ENCODE measurements at places on chromosomes 5 and 9.

DNA sequence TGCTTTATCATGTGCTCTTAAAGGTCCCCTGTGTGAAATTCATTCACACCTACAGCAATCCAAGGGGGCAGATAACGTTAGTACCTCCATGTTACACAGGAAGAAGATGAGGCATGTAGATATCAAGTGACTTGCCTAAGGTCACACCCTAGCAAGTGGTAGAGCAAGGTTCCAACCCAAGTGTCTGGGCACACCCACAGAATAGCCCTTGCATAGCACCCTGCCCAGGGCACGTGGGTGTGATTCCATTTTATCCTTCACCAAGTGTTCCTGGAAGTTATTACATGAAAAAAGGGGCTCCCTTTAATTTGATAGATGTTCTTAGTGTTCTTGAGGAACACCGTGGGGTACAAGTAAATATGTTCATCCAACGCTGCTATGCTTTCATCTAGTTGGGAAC, 4.9 kb downstream of the TMEM171 start:
- no peak overlapping the region for H3K27ac ChIP-seq
- no peaks in the 10 kb centered on the region for H3K36me3 ChIP-seq
- peaks cover 37% of the 10 kb centered on the region for H3K27me3 ChIP-seq
- no peak for DNase-seq
- peaks cover 5% of the 10 kb centered on the region for H3K4me1 ChIP-seq
- no peak overlapping the region for H3K4me3 ChIP-seq

GRCh38 chr5:133047404-133047803, 4.4 kb upstream of the HSPA4 start:
- H3K27ac ChIP-seq, result no peak overlapping the region
- no peak overlapping the region for H3K4me3 ChIP-seq
- no peak for DNase-seq
- no peaks in the 10 kb centered on the region for H3K36me3 ChIP-seq
- H3K27me3 ChIP-seq, result no peaks in the 10 kb centered on the region

DNA sequence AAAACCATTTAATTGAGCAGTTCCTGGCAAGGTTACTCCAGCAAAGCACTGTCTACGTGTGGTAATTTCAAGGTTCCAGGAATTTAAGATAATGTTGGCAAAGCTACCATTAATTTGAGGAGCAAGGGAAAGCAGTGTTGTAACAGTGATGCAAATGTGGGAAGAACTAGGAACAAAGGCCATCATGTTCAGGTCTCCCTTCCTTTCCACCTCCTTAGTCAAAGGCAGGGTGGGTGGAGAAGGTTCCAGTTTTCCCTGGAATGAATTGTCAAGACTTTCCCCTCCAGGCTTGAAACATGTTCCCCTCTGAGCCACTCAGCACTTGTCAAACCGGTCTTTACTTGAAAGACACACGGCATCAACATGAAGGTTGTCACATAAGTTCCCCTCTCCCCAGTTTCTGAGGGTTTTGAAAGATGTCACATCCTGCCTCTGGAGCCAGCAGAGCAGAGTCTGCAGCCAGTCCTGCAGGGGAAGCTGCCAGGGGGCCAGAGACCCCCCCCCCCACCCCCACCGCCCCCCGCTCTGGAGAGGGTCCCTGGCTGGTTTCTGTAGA, 226.0 kb downstream of the GAS1 start:
- no peak overlapping the region for H3K27ac ChIP-seq
- no peak overlapping the region for H3K4me3 ChIP-seq
- no peaks in the 10 kb centered on the region for H3K4me1 ChIP-seq
- no peaks in the 10 kb centered on the region for H3K27me3 ChIP-seq
- DNase-seq, result no peak
- H3K36me3 ChIP-seq, result no peaks in the 10 kb centered on the region

DNA sequence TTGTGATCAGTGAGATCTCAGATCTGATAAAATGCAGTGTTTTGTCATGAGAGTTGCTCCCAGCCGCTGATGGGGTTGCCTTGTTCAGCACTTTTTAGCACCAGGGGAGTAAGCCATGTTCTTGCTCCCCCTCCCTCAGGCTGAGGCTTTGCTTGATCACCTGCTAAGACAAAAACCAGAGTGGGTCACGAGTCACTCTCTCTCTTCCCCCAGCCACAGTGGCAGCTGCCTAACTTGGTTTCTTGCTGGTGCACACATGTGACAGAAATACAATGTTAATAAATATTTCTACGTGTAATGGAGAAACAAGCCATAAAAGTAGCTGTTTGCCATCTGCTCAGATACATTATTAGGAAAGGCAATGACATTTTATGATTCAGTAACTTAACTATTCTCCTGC, 212.4 kb upstream of the DMRT1 start:
- no peak overlapping the region for H3K4me3 ChIP-seq
- DNase-seq, result peak; percentile 88
- H3K36me3 ChIP-seq, result no peaks in the 10 kb centered on the region
- peak overlapping the region; percentile 93 for H3K27ac ChIP-seq
- H3K27me3 ChIP-seq, result no peaks in the 10 kb centered on the region
- peaks cover 60% of the 10 kb centered on the region for H3K4me1 ChIP-seq

GRCh38 chr9:106575823-106576222, 287.1 kb upstream of the ZNF462 start:
- no peaks in the 10 kb centered on the region for H3K27me3 ChIP-seq
- no peaks in the 10 kb centered on the region for H3K36me3 ChIP-seq
- H3K27ac ChIP-seq, result no peak overlapping the region
- H3K4me3 ChIP-seq, result no peak overlapping the region
- DNase-seq, result no peak

GRCh38 chr5:134606726-134607125, 25.9 kb downstream of the SAR1B start:
- peaks cover 26% of the 10 kb centered on the region for H3K4me1 ChIP-seq
- H3K36me3 ChIP-seq, result peaks cover 10% of the 10 kb centered on the region
- no peak overlapping the region for H3K27ac ChIP-seq
- H3K4me3 ChIP-seq, result no peak overlapping the region

DNA sequence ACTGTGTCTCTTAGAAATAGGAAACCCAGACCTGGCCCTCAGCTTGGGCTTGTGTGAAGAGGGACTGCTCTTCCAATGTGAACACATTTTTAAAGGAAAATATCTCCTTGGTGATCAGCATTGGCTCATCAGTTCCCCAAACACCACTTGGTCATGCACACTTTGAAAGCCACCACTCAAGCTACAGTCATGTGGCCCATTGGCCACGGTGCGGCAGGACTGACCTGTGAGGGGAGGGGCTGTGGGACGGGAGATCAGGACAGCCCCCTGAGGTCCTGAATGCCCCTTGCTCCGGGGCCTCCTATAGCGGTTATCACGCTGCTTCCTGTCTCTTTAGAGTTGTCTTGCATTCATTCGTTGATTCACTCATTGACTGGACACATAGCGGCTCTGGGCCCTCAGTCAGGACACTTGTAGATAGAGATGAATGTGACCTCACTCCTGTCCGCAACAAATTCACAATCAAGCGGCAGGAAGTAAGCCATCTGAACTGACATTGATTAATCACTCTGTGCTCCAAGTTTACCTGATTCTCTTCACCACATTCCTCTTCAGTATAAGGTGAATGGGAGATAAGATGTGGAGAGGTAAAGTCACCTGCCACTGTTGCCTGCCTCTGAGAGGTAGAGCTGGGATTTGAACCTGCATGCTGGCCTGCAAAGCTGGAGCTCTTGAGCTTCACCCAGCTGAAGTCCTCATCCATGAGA, 73.1 kb downstream of the COL15A1 start:
- DNase-seq, result no peak
- H3K4me1 ChIP-seq, result no peaks in the 10 kb centered on the region
- H3K4me3 ChIP-seq, result no peak overlapping the region
- H3K27me3 ChIP-seq, result no peaks in the 10 kb centered on the region
- H3K36me3 ChIP-seq, result no peaks in the 10 kb centered on the region

GRCh38 chr5:1673042-1673677, 126.5 kb downstream of the MRPL36 start:
- peaks cover 31% of the 10 kb centered on the region for H3K27me3 ChIP-seq
- no peak overlapping the region for H3K27ac ChIP-seq
- H3K4me3 ChIP-seq, result no peak overlapping the region

- H3K4me3 ChIP-seq, result no peak overlapping the region
- H3K27ac ChIP-seq, result no peak overlapping the region
- H3K27me3 ChIP-seq, result no peaks in the 10 kb centered on the region
- peak; percentile 12 for DNase-seq
These were observed 296.8 kb downstream of the PDE4D start for GRCh38 chr5:59596586-59597350.

- no peaks in the 10 kb centered on the region for H3K4me1 ChIP-seq
- H3K4me3 ChIP-seq, result no peak overlapping the region
- H3K36me3 ChIP-seq, result no peaks in the 10 kb centered on the region
- H3K27ac ChIP-seq, result no peak overlapping the region
- no peaks in the 10 kb centered on the region for H3K27me3 ChIP-seq
These were observed 275.3 kb downstream of the GADD45G start for GRCh38 chr9:89880161-89880560.

- no peak overlapping the region for H3K4me3 ChIP-seq
- no peak for DNase-seq
- 0 out of 2 replicates have a peak, but pooled peaks cover 3% of the 10 kb centered on the region for H3K36me3 ChIP-seq
- H3K27me3 ChIP-seq, result no peaks in the 10 kb centered on the region
- H3K4me1 ChIP-seq, result peaks cover 10% of the 10 kb centered on the region
These were observed 1.5 kb upstream of the HMGCS1 start for GRCh38 chr5:43314724-43315123.

GRCh38 chr5:100562821-100563220, 27.6 kb downstream of the FAM174A start:
- H3K4me3 ChIP-seq, result no peak overlapping the region
- no peak overlapping the region for H3K27ac ChIP-seq
- no peaks in the 10 kb centered on the region for H3K36me3 ChIP-seq
- DNase-seq, result no peak

DNA sequence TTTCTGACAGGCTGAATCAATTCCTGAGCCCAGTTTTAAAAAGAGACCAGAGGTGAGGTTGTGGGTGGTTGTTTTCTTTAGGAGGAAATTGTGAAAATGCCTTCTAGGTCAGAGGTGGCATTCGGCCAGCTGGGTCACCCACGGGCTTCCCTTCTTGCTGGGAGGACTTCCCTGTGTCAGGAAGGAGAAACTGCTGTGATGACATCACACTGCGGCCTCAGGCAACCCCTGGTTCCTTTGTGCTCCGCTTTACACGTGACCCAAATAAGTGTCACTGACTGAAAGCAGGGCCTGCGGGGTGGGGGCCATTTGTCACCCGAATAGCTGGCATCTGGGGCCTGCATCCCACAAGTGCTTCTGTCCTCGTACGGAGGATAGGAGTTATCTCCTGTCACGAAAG, 39.7 kb downstream of the FABP6 start:
- H3K4me3 ChIP-seq, result no peak overlapping the region
- no peak for DNase-seq
- H3K27ac ChIP-seq, result no peak overlapping the region
- no peaks in the 10 kb centered on the region for H3K27me3 ChIP-seq

- no peaks in the 10 kb centered on the region for H3K36me3 ChIP-seq
- no peak overlapping the region for H3K27ac ChIP-seq
- no peak for DNase-seq
- H3K4me3 ChIP-seq, result no peak overlapping the region
These were observed 3.6 kb downstream of the ITK start for GRCh38 chr5:157184117-157184670.

DNA sequence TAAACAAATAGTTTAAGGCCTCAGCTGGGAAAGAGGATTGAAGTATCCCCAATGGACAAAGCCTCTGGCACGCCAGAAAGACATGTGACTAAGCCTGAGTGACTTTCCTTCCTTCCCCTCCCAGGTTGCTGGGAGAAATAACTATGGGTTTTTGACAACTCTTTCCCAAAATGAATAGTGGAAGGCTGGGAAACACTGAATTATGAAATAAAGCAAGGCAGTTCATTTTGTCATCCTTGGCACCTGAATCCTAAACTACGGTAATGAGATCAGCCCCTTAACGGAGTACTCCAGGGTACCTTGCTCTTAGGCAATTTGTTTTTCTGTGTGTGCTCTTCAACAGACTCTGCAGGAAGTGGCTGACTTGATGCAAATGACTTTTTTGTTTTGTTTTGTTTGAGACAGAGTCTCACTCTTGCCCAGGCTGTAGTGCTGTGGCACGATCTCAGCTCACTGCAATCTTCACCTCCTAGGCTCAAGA, 75.2 kb downstream of the LMNB1 start:
- H3K4me3 ChIP-seq, result no peak overlapping the region
- H3K27ac ChIP-seq, result no peak overlapping the region
- no peaks in the 10 kb centered on the region for H3K36me3 ChIP-seq
- no peaks in the 10 kb centered on the region for H3K27me3 ChIP-seq
- DNase-seq, result no peak
- H3K4me1 ChIP-seq, result no peaks in the 10 kb centered on the region

GRCh38 chr9:130304116-130304515, 38.6 kb downstream of the HMCN2 start:
- H3K4me3 ChIP-seq, result no peak overlapping the region
- no peaks in the 10 kb centered on the region for H3K4me1 ChIP-seq
- H3K27me3 ChIP-seq, result peaks cover 77% of the 10 kb centered on the region
- H3K36me3 ChIP-seq, result no peaks in the 10 kb centered on the region
- DNase-seq, result no peak

- no peaks in the 10 kb centered on the region for H3K36me3 ChIP-seq
- H3K4me1 ChIP-seq, result peaks cover 61% of the 10 kb centered on the region
- DNase-seq, result peak; percentile 23
- H3K4me3 ChIP-seq, result no peak overlapping the region
- peak overlapping the region; percentile 86 for H3K27ac ChIP-seq
- no peaks in the 10 kb centered on the region for H3K27me3 ChIP-seq
These were observed 77.0 kb downstream of the ANKRD55 start for GRCh38 chr5:56155992-56156584.

DNA sequence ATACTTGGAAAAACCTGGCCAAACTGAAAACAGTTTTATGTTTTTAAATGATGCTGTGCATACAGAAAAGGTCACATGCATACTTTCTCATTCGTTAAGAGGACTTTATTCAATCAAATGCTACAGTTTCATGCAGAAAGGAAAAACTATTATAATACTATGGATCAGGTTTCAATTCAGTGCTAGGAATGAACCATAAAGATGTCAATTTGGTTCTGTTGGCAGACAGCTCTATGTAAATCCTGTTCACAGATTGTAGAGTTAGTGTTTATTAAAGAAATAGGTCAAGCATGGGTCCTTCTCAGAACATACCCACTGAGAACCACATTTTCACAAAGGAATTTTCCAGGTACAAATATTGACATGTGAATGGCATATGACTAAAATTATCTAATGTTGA, 57.1 kb downstream of the RETREG1 start:
- no peaks in the 10 kb centered on the region for H3K36me3 ChIP-seq
- H3K27me3 ChIP-seq, result no peaks in the 10 kb centered on the region
- no peak overlapping the region for H3K27ac ChIP-seq
- DNase-seq, result no peak

GRCh38 chr5:159106193-159106568, 6.5 kb upstream of the EBF1 start:
- H3K27ac ChIP-seq, result no peak overlapping the region
- H3K4me3 ChIP-seq, result peak overlapping the region; percentile 48

GRCh38 chr9:116726602-116727001, 39.5 kb downstream of the TRIM32 start:
- H3K27me3 ChIP-seq, result no peaks in the 10 kb centered on the region
- DNase-seq, result no peak
- no peak overlapping the region for H3K4me3 ChIP-seq
- no peaks in the 10 kb centered on the region for H3K36me3 ChIP-seq

All from MM.1S (cell line).